T-helper 2 cell (primary cell): ENCODE measurements at places on chromosomes 12 and 14.

GRCh38 chr12:4108803-4109345, 164.7 kb upstream of the CCND2 start:
- DNase-seq, result no peak

DNA sequence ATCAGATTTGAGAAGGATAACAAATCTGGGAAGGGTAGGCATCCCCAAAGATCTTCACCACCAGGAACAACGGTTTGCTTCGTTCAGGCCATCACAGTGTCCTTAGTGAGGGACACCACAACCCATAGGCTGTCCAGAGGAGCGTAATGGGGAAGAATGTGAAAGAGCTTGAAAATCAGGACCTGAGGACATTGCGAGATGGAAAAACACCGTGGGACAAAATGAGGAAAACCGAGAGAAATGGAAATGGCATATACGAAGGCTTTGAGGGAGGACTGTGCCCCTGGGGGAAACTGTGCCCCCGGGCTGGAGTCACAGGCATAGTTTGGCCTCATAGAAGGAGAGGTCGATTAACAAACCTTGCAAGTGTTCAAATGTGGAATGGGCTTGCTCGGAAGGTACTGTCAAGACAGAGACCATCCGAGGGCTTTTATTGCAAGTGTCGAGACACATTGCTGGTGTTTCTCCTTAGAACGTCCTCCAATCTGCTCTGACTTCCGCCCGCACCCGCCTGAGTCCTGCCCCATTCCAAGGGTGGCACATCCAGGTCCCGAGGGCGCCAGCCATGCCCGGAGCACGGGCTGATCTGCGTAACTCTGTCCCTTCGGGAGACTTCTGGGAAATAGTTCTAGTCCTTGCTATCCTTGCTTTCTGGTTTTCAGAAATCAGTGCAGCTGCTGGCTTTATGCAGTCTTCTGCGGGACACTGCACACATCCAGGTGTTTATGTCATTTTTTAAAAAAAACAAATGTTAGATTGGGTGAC, 885 bp upstream of the PALS1 start:
- DNase-seq, result peak; percentile 13

GRCh38 chr12:127487031-127487430, 779.9 kb upstream of the TMEM132C start:
- no peak for DNase-seq

DNA sequence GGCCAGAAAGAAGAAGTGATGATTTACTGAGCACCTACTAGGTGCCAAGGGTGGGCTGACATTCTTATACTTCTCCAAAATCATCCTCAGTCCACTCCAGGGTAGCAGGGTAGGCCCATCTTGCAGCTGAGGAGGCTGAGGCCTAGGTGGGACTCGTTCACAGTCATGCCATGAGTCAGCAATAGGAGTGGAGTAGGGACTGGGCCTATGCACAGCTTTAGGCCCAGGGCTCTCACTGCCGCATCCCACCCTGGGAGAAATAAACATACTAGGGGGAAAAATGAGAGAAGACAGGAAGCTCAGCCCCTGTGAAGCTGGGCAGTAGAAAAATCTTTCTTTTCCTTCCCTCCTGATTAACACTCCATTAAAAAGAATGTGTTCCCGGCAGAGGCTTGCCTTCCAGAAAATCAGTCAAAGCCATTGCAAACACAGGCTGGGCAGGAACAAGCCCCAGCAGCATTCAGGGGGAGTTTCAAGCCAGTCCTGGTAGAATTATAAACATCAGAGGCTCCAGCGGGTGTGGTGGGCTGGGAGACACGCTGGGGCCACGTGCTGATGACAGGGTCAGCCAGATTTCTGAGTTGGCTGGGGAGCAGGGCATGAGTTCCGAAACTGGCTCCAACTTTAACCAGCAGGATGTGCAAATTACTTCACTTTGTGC, 1.8 kb downstream of the HSPB8 start:
- no peak for DNase-seq

- DNase-seq, result no peak
Observed at GRCh38 chr14:69313176-69313575, 53.2 kb downstream of the GALNT16 start.
